ENCODE measurements at places on chromosomes 4 and X.

DNA sequence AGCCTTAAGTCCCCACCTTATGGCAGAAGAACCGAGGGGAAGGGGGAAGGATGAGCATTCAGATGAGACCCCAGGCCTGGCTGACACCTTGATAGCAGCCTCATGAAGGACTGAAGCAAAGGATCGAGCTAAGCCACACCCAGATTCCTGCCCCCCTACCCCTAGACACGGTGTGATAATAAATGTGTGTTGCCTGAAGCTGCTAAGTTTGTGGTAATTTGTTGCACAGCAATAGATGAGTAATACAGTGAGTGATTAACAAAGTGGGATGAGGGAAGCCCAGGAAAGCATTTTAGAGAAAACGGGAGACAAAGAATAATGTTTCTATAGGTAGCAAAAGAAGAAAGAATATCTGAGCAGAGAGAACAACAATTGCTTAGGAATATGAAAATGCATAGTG, 404.2 kb downstream of the MID1IP1 start:
- DNase-seq = no peak

GRCh38 chr4:78707268-78707667, 68.9 kb upstream of the BMP2K start:
- no peak for DNase-seq

GRCh38 chr4:168615294-168616065, 118.6 kb downstream of the PALLD start:
- DNase-seq = no peak

DNA sequence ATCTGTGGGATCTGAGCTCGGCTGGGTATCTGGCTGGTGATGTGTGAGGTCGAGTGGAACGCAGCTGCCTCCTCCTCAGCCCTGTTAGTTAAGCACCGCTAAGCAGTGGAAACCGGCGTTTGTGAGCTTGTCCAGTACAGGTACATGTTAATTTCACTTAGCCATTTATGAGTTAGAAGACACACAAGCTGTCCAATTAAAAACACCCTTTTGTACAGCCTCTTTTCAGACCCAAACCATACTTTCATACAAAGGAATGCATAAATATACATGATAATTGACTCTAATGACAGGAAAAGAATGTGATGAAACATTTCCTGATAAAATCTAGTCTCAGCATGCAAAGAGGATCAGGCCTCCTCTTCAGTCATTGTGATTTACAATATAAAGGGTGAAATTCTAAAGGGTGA, 163.6 kb upstream of the FAT1 start:
- DNase-seq = no peak

DNA sequence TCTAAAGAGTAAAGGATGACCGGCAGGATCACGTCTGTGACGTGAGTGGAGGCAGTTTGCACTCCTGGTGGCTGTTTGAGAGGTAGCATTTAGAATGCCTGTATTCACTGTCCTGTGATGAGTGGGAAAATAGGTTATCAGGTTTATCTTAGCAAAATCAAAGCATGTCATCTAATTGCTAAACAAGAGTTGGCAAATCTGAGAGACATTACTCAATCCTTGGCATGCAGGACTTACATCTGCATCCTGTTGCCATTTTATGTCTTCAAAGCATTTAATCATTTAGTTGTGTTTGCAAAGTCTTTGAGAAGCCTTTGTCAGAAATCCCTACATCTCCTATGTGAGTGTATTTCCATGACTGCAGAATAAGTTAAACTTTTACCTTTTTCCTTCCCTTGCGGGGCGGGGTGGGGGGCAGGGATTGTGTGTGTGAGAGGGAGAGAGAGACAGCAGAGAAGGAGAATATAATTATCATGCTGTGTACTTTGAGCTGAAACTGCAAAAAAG, 41.4 kb upstream of the MSANTD1 start:
- no peak for DNase-seq

Data from HT-29 (cell line).